Mesothelial cell of epicardium (in vitro differentiated cells): ENCODE measurements at places on chromosomes 3 and 15. TPM values are rescaled to one million over a fixed set of nuclear protein-coding genes. Genes with fewer than 3 reads are reported as not detected.

Gene RAD51
- 8.2 to 9.3 TPM (median 8.3 TPM) in 3 replicates for total RNA-seq

Gene MKRN2OS
- 0.25 to 0.29 TPM (median 0.29 TPM) in 3 replicates for total RNA-seq

GRCh38 chr15:101457696-101458095 is 31.8 kb downstream of the PCSK6 start:
- H3K36me3 ChIP-seq, result no peaks in the 10 kb centered on the region
- no peak overlapping the region for H3K4me3 ChIP-seq
- no peak overlapping the region for H3K27ac ChIP-seq
- DNase-seq, result no peak

DNA sequence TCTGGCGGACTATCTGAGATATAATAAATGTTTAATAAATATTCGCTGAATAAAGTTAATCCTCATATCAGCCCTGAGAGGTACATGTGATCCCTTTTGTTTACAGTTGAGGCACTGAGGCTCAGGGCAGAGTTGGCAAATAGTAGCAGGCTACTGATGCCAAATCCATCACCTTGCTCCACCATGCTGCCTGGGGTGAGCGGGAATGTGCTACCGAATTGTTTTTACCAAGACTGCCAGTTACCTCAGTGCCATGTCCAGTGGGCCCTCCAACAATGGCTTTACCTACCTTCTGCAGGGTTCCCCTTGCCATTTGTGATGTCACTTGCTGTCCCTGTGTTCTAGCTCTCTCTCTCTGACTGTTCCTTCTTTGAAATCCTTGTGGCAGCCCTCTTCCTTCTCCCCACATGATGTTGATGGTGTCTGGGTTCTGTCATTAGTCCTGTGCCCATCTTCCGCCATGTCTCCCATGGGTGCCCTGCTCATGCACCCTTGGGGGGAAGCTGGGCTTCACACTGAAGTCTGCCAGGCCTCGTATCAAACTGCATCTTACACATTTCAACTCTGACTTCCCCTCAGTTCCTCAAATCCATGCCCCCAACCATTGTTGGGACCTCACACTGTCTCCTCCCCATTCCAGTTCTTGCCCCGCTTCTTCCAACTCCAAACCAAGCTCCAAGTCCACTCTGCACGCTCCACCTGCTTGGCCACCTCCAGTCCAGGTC is 35.4 kb downstream of the SLCO2A1 start:
- H3K27me3 ChIP-seq, result no peaks in the 10 kb centered on the region
- H3K4me3 ChIP-seq, result no peak overlapping the region
- no peak overlapping the region for H3K27ac ChIP-seq
- H3K4me1 ChIP-seq, result peaks cover 32% of the 10 kb centered on the region
- H3K36me3 ChIP-seq, result no peaks in the 10 kb centered on the region
- no peak for DNase-seq

DNA sequence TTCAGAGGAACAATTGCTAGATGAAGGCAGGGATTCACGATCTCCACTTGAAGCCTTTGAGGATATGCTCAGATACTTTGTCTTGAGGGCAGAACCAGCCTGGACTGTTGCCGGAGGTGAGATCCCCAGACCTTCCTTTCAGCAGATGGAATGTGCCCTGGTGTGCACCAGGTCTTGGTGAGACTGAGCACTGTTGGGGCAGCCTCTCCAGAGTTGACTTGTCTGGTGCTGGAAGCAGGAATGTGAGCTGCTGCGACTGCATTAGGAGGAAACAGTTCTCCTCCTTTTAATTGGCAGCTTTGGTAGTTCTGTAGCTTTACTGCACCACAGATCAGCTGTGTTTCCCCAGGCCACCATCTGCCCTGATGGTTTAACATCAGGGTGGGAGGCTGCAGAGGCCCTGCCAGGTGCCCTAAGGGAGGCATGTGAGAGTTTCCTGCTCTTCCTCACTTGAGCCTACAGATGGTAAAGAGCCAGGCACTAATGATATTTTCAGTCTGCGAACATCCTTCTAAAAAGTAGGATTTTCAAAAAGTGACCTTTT is 58.5 kb downstream of the CTDSPL start:
- no peaks in the 10 kb centered on the region for H3K27me3 ChIP-seq
- peaks cover 2% of the 10 kb centered on the region for H3K36me3 ChIP-seq
- H3K4me1 ChIP-seq, result peaks cover 46% of the 10 kb centered on the region
- no peak for DNase-seq
